ENCODE measurements at places on chromosomes 6 and 20.
A peak's percentile ranks its signal among the peaks of the same experiment; 100 is the strongest.

GRCh38 chr6:53566755-53567154 is 21.9 kb upstream of the GCLC start:
- DNase-seq = no peak

DNA sequence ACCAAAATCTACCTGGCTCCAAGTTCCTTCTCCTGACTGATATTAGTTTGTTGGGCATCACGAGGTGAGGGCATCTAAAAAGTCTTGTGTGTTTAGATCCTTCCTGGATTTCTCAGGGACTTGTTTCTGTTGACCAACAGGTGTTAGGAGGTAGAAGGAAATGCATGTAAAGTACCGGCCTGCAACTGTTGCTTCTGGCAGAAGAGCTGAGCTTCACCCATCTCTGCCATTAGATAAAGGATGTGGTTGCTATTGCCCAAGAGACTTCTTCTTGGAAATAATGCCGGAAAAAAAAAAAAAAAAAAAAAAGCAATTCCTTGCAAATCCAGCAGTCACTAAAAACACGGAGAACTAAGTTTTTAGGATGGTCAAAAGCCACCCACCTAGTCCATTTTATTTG is 303.1 kb downstream of the CDH26 start:
- DNase-seq = no peak

DNA sequence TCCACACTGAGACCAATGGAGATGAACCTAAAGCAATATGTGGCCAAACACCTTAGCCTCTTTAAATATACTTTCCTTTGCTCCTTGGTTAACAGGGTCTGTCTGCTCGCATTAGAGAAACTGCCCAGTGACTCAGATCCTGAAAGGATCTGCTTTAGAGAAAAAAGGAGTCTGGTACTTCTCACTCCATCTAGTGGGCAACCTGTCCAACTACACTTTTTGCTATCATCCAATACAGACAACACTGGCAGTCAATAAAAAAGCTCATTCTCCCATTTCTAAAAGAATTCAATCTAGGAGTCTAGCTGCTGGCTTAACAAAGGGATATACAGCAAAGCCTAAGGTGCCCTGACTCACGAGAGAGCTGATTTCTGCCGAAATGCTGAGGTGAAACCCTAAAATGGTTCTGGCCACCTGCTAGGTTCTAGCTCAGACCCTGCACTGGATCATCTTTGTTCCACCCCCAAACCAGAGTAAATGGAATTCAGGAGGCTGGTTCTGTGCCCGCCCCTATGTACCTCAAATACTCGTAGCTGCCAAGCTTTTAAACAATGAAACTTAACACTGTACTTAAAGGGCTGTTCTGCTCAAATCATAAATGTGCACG is 11.5 kb downstream of the GNL1 start:
- peak; percentile 47 for DNase-seq

- peak; percentile 100 for DNase-seq
Observed at GRCh38 chr6:52352239-52353018, 9.5 kb upstream of the PAQR8 start.

DNA sequence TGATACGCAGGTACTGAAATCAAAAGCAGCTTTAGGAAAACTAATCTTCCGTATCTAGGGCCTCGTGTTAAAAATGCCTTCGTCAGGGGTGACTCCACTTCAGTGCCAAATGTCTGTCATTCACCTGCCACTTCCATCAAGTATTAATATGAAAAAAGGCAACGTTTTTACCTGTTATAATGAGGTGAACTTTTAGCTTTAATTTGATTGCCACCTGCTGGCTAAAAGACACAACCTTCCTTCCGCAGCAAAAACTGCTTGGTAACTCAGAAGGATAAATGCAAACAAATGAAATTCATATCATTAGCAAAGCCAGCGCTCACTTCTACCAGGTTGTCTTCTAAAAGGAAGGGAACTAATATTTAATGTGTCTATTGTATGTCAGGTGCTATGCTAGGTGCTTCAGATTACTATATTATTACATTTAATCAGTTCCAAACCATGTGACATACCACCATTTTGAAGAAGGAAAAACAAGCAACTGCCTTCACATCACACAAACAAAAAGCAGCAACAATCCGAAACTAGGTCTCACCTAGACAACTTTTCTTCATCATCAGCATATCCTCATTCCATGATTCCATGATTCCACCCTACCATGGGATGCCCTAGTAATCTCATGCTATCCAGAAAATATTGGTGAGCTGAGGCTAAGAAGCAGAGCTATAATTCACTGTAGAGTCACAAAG is 20.6 kb upstream of the ARHGAP18 start:
- DNase-seq = no peak

GRCh38 chr6:130482645-130483390 is 117.0 kb downstream of the TMEM200A start:
- DNase-seq = peak; percentile 82

GRCh38 chr20:41300886-41301285 is 16.6 kb downstream of the ZHX3 start:
- no peak for DNase-seq

- no peak for DNase-seq
Observed at GRCh38 chr6:70415660-70416059, 2.4 kb downstream of the FAM135A start.

DNA sequence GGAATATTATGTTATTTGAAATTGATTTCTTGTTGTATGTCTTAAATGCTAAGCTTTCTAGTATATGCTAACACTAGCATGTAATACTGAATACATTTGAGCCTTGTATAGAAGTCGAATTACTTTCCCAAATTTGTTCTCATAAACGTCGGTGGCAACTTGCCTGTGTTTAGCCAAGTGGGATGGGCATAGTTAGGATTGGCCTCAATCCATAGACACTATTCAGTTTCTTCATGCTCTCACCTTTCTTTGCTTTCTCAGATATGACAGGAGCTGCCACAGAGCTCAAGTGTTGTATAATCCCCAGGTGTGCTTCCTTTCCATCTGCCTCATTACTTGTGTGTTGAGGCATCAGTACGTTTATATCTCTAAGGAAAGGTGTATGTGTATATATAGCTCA is 19.3 kb downstream of the ZNF334 start:
- DNase-seq = no peak

DNA sequence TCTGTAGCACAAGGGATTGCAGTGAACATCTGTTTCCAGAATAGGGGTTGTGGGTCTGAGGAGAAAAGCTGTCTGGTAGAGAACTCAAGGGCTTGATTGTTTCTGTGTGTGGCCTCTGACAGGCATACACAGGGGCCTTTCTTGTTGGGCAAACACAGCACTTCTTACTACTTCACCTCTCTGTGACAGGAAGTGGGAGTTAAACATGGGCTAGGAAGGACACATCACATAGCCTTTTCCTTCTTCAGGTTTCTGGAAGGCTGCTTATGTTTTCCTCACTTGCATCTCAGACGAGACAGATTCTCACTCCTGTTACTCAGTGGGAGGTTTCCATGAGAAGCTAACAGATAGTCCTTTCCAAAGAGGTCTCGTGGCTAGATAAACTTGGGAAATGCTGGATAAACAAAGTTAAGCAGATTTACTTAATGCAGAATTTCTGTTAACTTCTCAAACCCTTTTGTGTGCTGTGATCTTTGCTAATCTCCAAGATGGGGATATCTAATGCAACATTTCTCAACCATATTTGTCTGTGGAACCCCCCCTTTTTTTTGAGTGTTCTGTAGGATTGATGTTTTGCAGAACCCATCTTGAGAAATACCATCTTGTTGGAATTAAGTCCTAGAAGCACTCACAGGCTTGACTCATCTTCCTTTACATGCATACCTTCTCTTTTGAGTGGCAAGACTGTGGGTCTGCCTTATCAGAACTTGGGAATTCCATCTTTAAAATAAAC is 41.9 kb upstream of the RNF8 start:
- DNase-seq = no peak

DNA sequence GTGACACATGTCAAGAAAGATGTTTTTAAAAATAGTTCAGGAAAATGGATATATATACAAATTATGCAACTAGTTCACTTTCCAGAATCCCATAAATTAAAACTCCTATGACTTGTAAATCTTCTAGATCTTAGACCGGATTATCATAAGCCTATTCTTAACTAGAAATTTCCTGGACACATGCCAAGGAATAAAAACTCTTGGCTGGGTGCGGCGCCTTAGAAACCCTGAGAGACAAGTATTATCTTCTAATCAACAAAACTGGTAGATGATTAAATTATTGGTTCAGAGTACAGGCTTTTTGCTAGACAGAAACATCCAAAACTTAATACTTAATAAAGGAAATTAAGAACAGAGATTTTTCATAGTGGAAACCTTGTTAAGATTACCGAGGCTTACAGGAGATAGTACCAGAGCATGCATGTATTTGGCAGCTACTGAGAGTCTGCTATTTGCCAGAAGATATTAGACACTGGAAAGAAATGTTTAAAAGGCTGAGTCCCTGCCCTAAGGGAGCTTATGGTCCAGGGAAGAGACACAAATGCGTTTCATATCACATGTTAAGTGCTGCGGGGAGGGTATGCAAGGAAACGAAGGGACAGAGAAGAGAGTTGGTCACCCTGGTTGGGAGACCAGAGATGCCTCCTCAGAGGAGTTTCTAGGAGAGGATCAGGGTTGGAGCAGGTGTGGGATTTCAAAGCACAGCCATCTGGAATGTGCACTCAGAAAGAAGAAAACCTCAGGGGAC is 46.5 kb upstream of the IFNGR1 start:
- no peak for DNase-seq

DNA sequence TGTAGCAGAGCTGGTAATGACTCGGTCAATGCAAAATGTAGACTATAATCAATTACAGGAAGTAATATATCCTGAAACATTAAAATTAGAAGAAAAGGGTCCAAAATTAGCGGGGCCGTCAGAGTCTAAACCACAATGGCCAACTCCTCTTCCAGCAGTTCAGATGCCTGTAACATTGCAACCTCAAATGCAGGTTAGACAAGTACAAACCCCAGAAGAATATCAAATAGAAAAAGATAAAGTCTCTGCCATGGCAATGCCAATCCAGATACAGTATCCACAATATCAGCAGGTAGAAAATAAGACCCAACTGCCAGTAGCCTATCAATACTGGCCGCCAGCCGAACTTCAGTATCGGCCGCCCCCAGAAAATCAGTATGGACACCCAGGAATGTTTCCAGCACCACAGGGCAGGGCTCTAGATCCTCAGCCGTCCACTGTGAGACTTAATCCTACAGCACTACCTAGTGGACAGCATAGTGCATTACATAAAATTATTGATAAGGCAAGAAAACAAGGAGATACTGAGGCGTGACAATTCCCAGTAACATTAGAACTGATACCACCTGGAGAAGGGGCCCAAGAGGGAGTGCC is 158.4 kb downstream of the GPX5 start:
- peak; percentile 31 for DNase-seq

- no peak for DNase-seq
Observed at GRCh38 chr20:20638878-20639277, 73.6 kb downstream of the RALGAPA2 start.

DNA sequence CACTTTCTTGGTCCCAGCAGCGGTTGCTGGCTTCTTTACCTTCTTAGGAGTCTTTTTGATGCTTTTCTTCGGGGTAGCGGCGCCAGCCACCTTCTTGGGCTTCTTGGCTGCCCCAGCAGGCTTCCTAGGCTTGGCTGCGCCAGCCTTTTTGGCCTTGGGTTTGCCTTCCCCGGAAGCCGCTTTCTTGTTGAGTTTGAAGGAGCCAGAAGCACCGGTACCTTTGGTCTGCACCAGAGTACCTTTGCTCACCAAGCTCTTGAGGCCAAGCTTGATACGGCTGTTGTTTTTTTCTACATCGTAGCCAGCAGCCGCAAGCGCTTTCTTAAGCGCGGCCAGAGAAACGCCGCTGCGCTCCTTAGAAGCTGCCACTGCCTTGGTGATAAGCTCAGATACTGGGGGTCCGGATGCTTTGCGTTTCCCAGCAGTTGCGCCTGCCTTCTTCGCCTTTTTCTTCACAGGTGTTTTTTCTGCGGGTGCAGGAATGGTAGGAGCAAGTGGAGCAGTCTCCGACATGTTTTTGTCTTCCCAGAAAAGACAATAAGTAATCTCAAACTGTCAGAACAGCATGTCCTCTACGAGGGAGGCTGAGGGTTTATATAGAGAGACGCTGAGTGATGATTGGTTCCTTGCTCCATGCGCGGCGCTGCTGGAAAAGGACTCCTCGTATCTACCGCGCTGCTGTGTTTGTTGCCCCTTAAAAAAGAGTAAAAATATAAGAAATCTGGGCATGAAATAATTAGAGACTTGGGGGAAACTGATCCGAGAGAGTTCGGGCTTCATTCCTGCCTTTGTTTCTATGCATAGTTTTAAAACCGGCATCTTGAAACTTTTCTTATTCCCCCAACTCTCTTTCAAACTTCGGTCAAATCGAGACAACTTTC is 130.3 kb upstream of the BTN3A2 start:
- peak; percentile 39 for DNase-seq

GRCh38 chr20:35615667-35616464 is at the start of gene SPAG4:
SPAG4 (plus strand) TSS chr20:35615829; CDS start chr20:35616004, 175 bp downstream.
- DNase-seq = peak; percentile 100

GRCh38 chr6:105560611-105561066 is 157.8 kb upstream of the PREP start:
- no peak for DNase-seq

GRCh38 chr20:47796971-47797370 is 11.7 kb upstream of the SULF2 start:
- DNase-seq = no peak

DNA sequence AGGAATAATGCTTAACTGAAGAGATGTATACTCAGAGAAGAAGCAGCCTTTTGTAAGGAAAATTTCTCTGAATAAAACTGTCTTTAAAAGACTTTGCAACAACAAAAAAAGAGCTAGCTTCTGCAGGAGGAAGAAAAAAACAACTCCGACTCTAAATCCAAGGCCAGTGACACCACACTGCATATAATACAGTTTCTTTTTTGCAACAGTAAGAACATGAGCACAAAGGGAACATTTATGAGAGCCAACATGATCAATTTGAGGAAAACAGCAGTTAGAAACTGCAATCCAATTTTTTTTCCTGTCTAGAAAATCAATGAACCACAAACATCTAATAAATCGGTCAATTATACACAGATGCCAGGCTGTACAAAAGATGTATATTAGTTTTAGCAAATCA is 42.9 kb upstream of the UST start:
- no peak for DNase-seq

DNA sequence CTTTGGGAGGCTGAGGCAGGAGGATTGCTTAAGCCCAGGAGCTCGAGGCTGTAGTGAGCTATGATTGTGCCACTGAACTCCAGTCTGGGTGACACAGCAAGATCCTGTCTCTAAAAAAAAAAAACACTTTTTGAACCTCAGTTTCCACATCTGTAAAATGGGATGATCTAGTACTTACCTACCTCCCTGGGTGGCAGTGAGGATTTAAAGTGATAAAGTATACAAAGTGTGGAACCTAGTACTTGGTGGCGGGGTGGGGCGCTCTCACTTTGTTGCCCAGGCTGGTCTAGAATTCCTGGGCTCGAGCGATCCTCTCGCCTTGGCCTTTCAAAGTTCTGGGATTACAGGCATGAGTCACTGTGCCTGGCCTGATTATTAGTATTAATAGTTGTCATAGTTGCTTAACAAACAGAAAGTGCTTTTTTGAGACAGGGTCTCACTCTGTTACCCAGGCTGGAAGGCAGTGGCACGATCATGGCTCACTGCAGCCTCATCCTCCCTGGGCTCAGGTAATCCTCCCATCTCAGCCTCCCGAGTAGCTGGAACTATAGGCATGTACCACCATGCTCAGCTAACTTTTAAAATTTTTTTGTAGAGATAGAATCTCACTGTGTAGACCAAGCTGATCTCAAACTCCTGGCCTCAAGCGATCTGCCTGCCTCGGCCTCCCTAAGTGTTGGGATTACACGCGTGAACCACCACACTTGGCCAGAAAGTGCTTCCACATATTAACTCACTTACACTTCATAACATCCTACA is 7.0 kb upstream of the PLTP start:
- no peak for DNase-seq

- DNase-seq = no peak
Observed at GRCh38 chr20:5770987-5771318, 20.8 kb downstream of the SHLD1 start.

GRCh38 chr6:169787797-169788196 is 36.4 kb downstream of the ERMARD start:
- no peak for DNase-seq

All from HS-27A (cell line).